ENCODE measurements at places on chromosomes 3 and 15.

DNA sequence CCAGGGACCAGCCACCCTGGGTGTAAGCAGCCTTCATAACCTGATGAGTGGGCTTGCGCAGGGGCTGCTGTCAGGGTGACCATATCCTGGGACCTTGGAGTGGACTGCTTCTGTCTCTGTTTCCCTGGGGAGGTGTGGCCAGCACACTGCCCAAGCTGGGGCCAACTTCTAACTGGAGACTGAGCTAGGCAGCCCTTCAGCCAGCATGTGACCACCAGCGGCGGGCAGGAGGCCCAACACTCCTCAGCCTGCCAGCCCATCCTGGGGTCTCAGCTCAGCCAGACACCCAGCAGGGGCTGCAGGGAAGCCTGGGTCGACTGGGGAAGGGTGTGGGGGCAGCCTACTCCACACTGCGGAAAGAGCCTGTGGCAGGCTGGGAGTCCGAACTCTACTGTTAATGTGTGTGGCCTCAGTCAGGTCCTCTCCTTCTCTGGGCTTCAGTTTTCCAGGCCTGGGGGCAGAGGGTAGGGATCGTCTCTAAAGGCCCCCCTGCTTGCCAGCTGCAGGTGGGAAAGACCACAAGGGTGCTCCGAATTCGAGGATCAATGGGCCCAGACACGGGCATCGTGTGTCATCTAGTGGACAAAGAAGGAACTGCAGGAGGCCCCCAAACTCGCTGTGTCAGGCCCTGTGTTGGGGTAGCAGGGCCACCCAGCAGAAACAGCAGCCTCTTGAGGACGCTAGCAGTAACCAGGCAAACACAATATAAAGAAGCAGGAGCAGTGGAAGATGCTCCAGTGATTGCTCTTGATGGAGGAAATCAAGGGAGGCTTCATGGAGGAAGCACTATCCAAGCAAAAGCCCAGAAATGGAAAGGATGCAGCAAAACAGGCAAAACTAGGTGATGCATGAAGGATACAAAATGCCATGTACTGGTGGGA is 2.0 kb upstream of the SEMA3G start:
- DNase-seq = peak; percentile 80

- DNase-seq = no peak
Observed at GRCh38 chr15:85825719-85826118, 31.0 kb upstream of the KLHL25 start.

GRCh38 chr3:187025254-187025655 is 94.9 kb downstream of the ST6GAL1 start:
- no peak for DNase-seq

GRCh38 chr3:53856964-53857363 is 10.6 kb downstream of the IL17RB start:
- no peak for DNase-seq

DNA sequence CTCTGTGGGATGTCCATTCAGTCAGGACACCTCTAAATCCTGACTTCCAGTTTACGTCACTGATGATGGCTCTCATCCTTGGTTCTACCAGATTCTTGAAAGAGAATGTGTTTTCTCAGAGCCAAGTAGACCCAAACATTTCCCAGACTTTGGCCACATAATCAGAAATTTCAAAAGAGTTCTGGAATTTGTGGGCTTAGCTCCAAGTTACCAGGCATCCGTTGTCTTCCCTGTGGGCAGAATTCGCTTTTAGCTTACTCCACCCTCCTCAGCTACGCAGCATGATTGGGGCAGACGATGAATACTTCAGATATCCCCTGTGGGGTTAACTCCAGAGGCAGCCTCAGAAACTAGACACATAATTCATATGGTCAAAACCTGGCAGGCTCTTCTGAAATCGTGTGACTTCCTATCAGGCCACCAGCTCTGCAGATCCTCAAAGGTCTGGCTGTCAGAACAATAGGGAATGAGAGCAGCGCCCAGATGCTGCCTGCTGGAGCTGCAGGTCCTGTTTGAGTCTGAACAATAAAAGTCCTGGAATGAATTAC is 30.6 kb downstream of the CRTC3 start:
- no peak for DNase-seq

GRCh38 chr3:3745693-3746092 is 53.5 kb upstream of the LRRN1 start:
- no peak for DNase-seq

DNA sequence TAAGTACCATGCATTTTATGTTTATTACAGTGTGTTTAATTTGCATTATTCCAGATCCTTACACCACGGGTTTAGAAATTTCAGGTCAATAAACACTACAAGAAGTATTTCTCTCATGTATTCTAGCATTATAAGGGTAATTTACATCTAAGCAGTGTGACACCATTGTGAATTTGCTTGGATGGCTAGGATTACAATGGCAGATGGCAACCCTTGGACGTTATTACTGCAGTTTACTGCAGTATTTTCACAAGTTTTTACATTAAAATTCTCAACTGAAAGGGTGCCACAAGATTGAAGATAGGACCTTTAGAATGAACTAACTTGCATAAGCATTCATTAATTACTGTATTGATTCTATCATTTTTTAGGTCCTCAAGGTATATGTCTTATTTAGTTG is 538.8 kb downstream of the NLGN1 start:
- no peak for DNase-seq

- DNase-seq = no peak
Observed at GRCh38 chr3:185712337-185712736, 112.5 kb downstream of the IGF2BP2 start.

DNA sequence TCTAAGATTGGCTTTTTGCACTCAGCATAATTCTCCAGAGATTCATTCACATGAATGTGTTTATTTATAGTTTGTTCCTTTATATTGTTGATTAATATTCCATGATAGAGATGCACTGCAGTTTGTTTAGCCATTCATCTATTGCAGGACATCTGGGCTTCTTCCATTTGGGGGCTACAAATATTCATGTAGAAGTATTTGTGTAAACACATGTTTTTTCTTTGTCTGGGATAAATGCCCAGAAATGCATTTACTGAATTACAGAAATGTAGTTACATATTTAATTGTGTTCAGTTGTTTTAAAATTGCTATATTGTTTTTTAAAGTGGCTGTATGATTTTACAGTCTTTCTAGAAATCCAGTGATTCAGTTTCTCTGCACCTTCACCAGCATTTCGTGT is 635.0 kb downstream of the ZIC1 start:
- DNase-seq = no peak

DNA sequence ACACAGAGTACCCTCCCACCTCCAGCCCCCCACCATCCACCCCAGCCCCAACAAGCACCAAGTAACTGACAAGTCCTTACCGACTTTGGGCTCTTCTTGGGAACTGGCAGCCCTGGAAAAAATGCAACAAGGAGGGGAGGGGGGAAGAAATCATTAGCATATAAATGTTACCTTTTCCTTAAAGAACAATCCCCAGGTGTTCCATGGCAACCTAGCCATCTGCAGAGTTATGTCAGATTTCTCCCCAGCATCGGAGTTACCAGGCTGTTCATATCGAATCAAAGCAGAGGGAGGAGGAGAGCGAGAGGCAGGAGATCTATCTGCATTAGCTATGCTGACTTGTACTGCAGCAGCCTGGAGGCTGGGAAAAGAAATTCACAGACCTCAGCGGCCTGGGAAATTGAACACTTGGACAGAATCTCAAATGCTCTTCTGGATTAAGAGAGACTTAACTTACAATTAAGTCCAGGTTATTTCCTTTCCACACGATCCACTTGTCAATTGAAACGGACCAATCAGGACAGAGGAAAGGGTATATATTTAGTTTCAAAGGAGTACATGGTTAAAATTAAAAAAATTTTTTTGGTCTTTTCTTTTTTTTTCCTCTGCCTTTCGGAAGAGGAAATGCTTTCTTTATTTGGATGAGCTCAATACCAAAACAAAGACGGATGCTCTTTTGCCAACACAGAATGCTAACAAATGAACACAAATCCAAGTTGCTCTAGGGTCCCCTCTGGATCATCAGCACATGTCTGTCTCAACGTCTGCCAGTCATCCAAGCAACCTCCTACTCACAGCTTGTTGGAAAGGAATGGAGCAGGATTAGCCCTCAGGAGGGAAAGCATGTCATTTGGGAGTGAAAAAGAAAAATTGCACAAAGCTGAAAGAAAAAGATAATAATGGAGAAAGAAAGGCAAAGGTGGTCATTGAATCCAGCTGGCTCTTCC is 637.1 kb downstream of the MAGI1 start:
- peak; percentile 11 for DNase-seq

DNA sequence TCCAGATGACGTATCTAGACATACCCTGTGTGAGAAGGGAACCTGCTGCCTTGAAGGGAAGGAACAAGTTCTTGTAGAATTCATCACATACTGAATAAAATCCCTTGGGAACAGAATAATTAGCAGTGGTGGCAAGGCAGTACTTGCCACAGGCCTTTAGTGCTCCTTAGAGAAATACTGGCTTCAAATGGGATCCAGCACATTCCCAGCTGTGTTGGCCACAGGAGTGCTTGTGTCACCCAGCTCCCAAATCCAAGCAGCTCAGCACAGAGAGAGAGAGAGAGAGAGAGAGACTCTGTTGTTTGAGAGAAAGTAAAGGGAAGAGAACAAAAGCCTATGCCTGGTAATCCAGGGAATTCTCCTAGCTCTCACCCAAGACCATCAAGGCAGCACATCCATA is 969.0 kb upstream of the ALCAM start:
- no peak for DNase-seq

- DNase-seq = no peak
Observed at GRCh38 chr3:101179637-101180036, 140.7 kb downstream of the IMPG2 start.

- peak; percentile 42 for DNase-seq
Observed at GRCh38 chr3:156675830-156676767, 1.7 kb downstream of the TIPARP start.

Data from cerebellar cortex (tissue), 1 donor.